ENCODE measurements at places on chromosomes 16 and 17.

GRCh38 chr16:30746638-30747175 lies 1.5 kb upstream of the PHKG2 start:
- no peak for DNase-seq

GRCh38 chr17:64091116-64091515 lies 38.8 kb downstream of the ERN1 start:
- no peak for DNase-seq

- no peak for DNase-seq
Observed at GRCh38 chr17:73203788-73204479, 11.1 kb downstream of the COG1 start.

GRCh38 chr17:81502471-81503017 lies 10.1 kb downstream of the ACTG1 start:
- no peak for DNase-seq

DNA sequence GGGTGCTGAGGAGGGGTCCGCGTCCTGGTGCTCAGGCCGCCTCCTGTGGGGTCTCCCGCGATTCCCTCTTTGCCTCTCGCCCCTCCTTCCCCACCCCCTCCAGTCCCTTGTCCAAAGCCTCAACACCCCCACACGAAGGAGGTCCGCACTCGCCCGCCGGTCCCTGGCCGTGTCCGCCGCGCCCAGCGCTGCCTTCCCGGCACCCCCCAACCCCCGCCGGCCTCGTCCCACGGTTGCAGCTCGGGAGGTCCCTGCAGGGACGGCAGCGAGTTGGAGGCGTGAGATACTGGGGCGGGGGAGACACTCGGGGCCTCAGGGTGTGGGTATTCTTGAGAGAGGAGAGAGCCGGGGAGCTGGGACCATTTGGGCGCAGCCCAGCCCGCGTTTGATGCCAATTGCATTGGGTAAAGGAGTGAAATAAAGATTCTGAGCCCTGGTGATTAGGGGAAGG lies 468 bp downstream of the FLYWCH2 start:
- no peak for DNase-seq
